T-helper 17 cell (primary cell): ENCODE measurements at places on chromosomes 2 and 18. TPM values are rescaled to one million over a fixed set of nuclear protein-coding genes. Genes with fewer than 3 reads are reported as not detected.

DNA sequence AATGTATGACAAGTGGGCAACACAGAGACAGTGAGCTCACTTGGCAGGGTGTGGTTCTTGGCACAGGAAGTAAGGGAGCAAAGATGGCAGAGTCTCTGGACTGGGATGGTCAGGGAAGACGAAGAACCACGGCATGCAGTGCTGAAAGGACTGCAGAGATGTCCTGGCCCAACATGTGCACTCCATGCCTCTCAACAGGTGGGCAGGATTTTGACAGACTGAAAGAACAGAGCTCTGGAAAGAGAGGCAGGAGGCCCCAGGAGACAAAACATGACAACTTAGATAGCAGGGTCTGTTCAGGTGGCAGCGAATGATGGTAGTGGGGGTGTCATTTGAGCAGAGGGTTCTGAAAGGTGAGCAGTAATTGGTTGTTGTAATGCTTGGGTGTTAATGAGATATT lies 180.3 kb downstream of the FHOD3 start:
- DNase-seq, result no peak

The FEV gene
- not detected for total RNA-seq

The TRIM54 gene
- total RNA-seq, result not detected

The NPHP1 gene
- 0.16 TPM for total RNA-seq

GRCh38 chr18:23134780-23135549 lies at the start of gene CABLES1:
CABLES1 (plus strand) TSS chr18:23135485; CDS start chr18:23135763, 278 bp downstream.
- peak; percentile 16 for DNase-seq

- DNase-seq, result no peak
These were observed 30.4 kb downstream of the PRKRA start for GRCh38 chr2:178420463-178420999.

- no peak for DNase-seq
These were observed 151.0 kb downstream of the TRIB2 start for GRCh38 chr2:12867631-12868287.

- DNase-seq, result no peak
These were observed 232.2 kb downstream of the TTC32 start for GRCh38 chr2:19669559-19669958.

- DNase-seq, result no peak
These were observed 140.5 kb downstream of the INHBB start for GRCh38 chr2:120486441-120486840.

The SGPP2 gene
- total RNA-seq, result 4.5 TPM

- peak; percentile 28 for DNase-seq
These were observed at the start of gene EMX1 for GRCh38 chr2:72917138-72917876. EMX1 (plus strand) TSS chr2:72917519; CDS start chr2:72917853, 334 bp downstream.
